Hematopoietic multipotent progenitor cell treated with erythropoietin and hydrocortisone succinate and interleukin-3 and kit ligand, for 4 days (in vitro differentiated cells): ENCODE measurements at places on chromosomes 5 and 9.

DNA sequence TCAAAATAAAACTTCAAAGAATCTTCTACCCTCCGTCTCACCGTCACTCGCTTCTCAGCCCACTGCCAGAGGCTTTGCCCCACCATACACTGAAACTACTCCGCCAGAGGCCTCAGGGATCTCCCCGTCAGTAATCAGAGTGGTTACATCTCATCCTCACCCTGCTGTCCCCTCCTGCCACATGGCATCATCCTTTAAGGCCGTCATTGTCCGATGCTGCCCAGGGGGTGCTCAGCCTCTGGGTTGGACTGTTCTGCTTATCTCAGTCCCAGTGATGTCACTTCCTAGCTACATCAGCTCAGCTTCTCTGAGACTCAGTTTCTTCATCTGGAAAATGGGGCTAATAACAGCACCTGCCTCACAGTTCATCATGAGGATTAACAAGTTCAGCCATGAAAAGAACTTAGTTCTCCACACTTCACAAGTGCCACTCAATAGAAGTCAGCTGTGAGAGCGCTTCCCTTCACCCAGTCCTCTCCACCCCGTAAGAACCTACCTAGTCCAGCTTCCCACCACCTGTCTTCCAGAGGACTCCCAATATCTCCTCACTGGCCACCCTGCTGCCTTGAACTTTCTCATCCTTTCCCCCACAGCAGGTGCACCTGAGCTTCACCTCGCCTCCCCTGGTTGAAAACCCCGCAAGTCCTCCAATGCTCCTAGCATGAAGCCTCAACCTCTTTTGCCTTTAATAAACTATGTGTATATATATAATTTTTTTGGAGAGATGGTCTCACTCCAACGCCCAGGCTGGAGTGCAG is 2.8 kb upstream of the IL3 start:
- DNase-seq, result no peak

DNA sequence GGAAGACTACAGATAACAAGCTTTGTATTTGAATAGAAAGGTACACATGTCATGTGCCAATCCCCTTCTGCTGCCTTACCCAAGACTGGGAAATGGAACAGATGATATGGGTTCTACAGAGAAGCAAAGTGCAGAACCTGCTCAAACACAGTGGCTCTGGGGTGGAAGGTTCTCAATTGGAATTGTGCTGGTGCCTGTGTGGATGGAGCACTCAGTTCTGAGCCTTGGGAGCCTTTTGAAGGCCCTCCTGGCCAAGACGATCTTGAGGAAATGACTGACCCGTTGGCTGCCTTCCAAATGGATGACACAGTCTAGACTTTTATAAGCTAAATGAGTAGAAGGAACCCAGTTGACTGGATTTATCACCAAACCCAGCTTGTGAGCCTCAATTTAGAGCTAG is 4.2 kb upstream of the PRSS3 start:
- peak; percentile 46 for DNase-seq

- peak; percentile 33 for DNase-seq
Observed at GRCh38 chr9:35257986-35258659, 96.3 kb downstream of the UNC13B start.

DNA sequence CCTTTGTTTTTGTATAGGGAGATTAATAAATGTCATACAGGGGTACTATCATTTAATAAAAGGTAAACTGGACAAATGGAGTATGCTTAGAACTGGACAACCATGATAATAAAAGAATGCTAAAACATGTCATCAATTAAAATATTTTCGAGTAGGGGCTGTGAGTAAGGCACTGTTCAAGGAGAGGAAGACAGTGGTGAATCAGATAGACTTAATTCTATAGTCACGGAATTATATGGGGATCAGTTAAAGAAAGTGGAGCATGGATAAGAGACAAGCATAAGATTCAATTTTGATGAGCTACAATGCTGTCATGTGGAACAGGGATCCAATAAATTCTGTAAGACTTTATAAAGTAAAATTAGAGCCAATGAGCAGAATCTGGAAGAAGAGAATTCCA is 104.5 kb downstream of the HMHB1 start:
- no peak for DNase-seq

- no peak for DNase-seq
Observed at GRCh38 chr5:28430565-28431178, 1392.3 kb upstream of the CDH9 start.

DNA sequence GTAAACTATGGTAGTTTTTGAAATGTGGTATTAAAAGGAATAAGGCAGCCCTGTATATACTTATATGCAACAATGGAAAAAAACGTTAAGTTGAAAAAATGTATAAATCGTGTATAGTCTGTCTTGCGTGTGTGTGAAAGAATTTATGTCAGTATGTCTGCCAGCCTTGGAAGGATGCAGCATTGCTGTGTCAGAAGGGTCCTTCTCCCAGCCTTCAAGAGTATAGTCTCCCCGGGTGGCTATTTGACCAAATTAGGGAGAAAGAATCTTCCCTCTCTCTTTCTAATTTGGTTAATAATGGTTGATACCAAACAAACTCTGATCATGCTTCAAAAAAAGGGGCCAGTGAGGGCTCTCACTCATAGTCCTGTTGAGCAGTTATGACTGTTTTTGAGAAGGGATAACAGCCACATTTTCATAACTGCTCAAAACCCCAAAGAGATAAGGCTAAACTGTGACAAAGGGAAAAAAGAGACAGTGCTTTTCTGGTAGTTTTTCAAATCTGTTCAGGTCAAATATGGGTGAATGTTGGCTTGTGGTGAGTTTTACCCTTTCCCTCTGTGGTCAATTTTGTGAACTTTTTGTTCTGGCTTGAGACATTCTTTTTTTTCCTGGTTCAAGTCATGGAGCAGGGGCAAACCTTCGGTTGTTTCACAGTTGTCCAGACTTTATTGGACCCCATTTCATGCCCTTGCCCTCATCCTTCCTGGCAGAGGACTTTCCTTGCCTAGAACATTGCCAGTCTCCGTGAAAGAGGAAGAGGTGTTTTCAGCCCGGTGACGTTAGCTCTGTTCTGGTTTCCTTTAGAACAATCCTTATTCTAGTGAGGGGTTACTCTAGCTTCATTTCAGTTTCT is 21.0 kb downstream of the SNX30 start:
- peak; percentile 71 for DNase-seq

GRCh38 chr9:114112778-114113584 is 13.9 kb upstream of the KIF12 start:
- no peak for DNase-seq

DNA sequence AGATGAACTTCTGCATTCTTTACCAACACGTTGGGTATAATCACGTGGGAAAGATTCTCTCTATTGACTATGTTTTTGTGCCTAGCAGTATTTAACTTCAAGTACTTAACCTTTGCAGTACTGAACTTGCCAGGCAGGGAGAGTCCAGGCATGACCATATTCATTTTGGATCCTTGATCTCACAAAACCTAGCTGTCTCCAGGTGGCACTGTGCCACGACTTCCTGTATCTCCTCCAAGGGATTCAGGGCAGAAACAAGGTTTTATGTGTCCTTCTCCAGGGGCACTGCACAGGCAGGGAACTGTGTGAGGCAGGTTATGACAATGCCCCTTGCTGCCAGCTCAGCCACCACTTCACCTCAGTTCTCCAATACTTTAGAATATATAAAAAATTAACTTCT is 11.7 kb upstream of the IFNA5 start:
- DNase-seq, result no peak

GRCh38 chr5:28483327-28484025 is 1445.1 kb upstream of the CDH9 start:
- DNase-seq, result no peak

DNA sequence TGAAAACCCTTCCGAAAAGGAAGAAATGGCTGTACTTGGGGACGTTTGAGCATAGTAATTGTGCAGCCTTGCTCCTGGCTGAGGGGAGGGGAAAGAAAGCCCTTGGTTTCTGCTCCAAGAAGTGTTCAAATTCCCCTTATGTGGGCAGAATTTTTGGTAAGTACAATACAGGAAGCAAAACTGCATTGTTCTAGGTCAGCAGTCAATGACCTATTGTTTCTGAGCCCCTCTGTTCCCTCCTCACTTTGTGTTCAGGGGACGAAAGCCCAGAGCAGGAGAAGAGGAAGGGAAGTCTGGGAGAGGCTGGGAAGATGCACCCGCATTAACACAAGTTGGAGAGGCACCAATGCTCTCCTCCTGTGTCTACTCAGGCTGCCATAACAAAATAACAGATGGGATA is 11.9 kb downstream of the BASP1 start:
- DNase-seq, result no peak

DNA sequence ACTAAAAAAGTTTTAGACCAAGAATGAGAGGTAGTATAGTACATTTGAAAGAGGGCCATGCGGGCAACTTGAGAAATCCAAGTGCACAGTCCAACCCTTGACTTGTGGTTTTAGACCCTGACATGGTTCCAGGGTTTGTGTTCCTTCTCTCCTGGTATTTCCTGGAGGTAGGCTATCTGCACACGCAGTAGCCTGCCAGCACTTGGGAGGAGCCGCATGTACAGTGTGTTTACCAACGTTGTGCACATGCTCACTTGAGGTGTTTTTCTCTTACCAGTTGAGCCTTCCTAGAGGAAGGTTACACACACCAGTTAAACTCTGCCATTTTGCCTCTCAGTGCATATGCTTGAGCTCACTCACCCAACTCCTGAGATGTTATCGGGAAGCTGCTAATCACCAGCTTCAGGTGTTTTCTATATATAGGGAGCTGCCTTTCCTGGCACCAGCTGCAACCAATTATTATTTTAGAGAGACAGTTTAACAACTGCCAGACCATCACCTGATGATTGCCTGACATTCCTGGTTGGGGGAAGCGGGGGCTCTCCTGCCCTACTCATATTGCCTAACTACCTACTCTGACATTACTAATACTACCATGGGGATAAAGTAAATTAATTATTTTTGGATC is 593.4 kb upstream of the TUSC1 start:
- no peak for DNase-seq

- no peak for DNase-seq
Observed at GRCh38 chr9:912776-913175, 63.7 kb upstream of the DMRT3 start.

GRCh38 chr5:14502294-14502690 is 79.3 kb upstream of the OTULINL start:
- no peak for DNase-seq

DNA sequence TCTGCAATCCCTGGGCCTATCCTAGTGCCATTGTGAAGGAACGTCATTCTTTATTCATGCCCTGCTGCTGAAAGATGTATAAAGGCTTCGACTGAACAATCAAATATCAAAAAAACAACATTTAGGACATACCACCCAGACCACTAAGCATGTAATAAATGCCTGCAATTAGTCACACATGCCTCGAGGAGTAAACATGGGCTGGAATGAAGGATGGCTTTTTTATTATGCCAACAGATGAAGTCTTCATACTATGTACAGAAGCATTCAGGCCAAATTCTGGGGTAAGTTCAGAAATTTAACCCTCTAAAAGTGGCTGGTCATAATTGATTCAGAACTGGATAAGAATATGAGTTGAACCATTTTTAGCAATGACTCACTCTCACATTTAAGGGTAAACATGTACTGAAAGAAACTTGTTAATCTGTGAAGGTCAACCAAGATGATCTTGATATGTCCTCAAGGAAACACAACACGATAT is 38.1 kb downstream of the FAM240B start:
- no peak for DNase-seq

GRCh38 chr5:16983972-16984371 is 47.9 kb upstream of the MYO10 start:
- no peak for DNase-seq

- no peak for DNase-seq
Observed at GRCh38 chr5:103674739-103675138, 112.2 kb upstream of the NUDT12 start.

DNA sequence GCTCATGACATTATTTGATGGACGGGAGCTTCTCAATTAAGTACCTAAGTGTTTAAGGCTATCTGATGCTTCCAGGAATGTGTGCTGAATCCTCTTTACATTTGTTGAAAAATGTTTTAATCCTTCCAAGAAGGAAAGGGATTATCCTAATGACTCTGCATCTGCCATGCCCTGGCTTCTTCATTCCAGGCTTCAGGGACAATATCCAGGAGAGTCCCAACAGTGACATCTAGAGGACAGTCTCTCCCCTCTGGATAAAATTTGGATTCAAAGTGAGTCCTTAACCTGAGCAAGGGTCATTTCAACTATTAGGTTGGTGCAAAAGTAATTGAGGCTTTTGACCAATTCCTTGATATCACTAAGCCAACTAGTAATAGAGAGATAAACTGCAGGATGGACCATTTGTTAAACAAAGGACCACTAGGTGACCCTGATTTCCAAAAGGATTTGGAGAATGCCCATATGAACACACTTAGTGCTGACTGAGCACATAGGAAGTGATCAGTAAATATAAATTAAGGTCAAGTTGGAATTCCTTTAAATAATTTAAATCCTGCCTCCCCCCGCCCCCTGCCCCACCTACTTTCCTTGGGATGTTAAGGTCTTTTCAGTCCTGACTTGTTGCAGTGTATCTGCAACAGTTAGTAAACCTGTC is 19.1 kb downstream of the TNFSF8 start:
- DNase-seq, result peak; percentile 44

DNA sequence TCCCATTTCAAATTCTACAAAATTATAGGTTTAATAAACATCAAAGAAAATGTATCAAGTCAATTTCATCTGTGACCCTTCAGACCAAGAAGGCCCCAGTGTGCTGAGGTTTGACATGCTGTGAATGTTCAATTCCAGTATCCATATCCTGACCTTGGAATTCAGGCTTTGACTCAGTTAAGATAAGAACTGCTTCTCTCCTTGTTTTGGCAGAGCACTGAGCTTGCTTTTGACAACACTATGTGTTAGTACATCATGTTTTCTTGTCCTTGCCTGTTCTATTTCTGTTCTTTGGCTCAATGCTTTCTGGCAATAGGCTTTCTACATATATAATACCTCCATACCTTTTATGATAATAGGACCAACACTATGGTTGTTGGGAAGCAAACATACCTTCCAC is 105.6 kb downstream of the PLCXD3 start:
- no peak for DNase-seq

DNA sequence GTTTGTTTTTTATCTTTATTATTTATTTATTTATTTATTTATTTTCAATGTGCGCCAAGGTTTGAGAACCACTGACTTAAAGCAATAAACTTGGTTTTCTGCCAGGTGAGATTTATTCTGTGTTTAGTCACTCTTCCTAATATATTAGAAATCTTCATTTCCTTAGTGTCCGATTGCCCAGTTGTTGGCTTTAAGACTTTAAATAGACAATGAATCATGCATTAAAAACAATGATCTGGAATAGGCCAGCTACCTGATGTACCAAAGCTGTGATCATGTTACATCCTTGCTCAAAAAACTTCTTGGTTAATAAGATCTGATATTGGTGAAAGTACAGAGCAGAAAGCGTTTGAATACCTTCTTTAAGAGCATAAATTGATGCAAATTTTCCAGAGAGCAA is 52.1 kb upstream of the ERBIN start:
- DNase-seq, result no peak

GRCh38 chr9:98219794-98220370 is 27.4 kb upstream of the CORO2A start:
- no peak for DNase-seq
